ENCODE measurements at places on chromosomes 11 and 22.

- DNase-seq = no peak
These were observed 76.6 kb downstream of the FBLN1 start for GRCh38 chr22:45579306-45579705.

DNA sequence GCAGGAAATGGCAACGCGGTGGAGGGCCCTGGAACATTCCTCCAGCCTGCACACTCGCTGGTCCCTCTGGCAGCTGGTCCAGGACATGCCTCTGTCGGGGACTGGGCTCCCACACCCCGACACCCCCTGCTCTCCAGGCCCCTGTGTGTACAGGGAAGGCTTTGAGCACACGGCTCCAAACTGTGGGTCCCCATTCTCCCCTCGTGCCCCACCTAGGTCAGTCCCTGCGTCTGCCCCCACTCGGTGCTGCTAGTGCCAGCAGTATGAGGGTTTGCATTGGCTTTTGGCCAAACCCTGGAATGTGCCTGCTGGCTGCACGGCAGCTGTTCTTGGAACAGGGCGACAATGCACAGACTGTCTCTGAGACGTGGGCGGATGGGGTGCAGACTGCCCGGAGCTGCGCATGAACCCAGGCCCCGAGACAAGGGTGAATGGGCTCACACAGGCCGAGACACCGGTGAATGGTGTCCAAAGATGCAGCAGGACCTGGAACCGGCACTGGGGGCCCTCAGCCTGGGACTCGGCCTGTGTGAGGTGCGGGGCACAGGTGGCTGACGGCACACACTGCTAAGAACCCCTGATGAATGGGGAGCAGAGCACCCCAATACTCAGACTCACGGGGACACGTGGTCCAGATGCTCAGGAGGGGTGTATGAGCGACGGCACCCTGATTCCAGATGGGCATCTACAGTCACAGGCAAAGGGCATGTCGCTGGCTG lies 7.5 kb upstream of the SYT8 start:
- no peak for DNase-seq

- no peak for DNase-seq
These were observed 2112.2 kb upstream of the RAG2 start for GRCh38 chr11:38710262-38710661.

- no peak for DNase-seq
These were observed 66.5 kb downstream of the PPP2R1B start for GRCh38 chr11:111699579-111700156.

- peak; percentile 66 for DNase-seq
These were observed 64.3 kb downstream of the ETS1 start for GRCh38 chr11:128522943-128523518.

DNA sequence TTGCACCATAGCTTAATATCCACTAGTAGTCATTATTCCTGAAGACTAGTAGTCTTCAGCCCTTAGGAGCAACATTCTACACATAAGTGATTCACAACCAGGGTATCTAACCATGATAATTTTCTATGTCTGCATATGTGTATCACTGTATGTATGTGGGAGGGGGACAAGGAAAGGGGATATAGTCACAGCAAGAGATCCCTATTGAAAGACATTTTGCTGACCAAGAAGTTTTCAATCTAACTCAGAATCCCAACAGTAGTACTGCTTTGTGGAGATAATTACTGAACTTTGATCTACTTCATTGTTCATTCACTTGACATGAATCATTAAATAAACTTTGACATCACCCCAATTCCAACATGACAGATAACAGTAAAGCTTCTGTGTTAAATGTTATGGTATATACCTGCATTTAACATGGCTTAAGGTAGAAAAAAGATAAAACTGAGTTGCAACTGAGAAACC lies 10.3 kb downstream of the PIK3C2A start:
- no peak for DNase-seq

DNA sequence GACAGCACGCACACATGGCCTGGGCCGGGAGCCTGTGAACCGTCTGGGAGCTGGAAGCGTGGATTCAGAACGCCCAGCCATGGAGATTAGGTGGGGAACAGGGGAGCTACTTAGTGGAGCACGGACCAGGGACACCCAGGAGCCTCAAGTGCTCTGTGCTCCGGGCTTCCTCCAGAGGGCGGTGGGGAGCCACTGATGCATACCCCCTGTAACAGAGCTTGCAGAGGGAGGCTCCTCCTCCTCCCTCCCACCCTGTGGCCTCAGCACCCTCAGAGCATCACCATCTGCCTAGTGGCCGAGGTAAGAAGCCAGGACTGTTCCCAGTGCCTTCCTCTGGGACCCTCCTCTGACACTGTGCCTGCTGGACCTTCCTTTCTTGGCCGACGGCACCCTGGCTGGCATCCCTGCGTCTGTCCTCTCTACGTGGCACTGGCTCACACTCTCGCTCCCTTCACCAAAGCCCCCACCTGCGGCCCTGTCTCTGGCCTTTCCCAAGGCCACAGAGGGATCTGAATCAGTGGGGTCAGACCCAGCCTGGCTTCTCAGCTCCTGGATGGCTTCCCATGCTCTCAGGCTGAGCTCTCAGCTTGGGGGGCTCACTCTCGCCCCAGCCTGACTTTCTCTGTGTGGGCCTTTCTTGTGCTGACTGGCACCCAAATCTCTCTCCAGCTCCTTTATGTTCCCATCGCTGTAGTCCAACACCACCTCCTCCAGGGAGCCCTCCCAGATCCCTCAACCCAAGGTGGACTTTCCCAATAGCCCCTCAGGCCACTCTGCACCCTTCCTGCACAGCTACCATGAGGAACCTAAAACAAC lies 780.9 kb downstream of the BRD1 start:
- no peak for DNase-seq

- no peak for DNase-seq
These were observed 15.1 kb downstream of the RCN1 start for GRCh38 chr11:32105871-32106560.

DNA sequence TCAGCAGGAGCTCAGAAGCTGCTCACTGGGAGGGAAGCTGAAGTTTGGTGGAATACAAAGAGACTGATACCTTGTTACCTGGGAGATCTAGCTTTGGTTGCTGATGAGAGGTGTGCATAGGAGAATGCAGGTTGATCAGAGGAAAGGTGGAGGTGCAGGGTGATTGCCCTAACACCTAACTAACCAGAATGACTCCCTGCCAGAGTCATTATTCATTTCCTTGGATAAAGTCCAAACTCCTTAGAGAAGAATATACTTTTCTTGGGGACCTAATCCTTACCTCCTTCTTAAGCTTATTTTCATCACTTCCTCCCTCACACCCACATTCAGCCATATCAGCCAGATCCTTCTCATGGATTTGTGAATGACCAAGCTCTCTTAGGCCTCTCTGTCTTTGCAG lies 814.2 kb upstream of the TENM4 start:
- no peak for DNase-seq

DNA sequence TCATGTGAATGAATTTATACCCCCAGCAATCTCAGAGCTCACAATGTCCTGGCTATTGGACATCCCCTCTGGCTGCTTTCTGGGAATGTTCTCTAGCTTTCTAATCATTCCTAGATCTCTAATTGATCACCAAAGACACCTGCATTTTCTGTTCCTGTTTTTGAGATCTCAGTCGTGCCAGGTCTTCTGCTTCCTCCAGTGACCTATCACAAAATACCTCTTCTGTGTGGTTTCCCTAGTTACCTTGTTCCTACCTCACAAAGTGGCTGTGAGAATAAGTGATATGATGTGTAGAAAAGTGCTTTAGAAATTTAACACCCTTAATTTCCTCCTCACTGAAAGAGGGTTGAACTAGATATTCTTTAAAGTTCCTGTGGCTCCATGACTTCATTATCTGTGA lies 92.2 kb downstream of the LUZP2 start:
- DNase-seq = no peak

- no peak for DNase-seq
These were observed 23.4 kb upstream of the WNT7B start for GRCh38 chr22:46000081-46001027.

- no peak for DNase-seq
These were observed 17.9 kb downstream of the SWAP70 start for GRCh38 chr11:9681583-9682372.

GRCh38 chr11:83865636-83866461 lies 579.7 kb upstream of the CCDC90B start:
- DNase-seq = no peak

GRCh38 chr11:945986-946385 lies 20.3 kb downstream of the AP2A2 start:
- DNase-seq = no peak

- no peak for DNase-seq
These were observed 24.2 kb upstream of the JAM3 start for GRCh38 chr11:134044514-134045284.

DNA sequence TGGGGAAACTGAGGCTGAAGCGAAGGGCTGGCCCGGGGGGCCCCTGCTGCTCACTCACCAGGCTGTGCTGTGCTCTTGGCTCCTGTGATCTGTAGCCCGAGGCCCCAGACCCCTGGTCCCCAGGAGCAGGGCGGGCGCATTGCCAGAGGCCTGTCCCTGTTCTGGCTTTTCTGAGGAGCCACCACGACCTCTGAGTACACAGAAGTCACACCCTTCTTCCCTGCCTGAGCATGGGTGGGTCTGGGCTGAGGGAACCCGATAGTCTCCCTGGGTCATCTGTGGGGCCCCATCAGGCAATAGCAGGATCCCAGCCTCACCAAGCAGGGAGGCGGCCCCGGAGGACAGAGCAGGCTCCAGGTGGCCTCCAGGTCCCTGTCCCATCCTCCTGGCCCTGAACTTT lies 5.1 kb downstream of the CASTOR1 start:
- DNase-seq = no peak

DNA sequence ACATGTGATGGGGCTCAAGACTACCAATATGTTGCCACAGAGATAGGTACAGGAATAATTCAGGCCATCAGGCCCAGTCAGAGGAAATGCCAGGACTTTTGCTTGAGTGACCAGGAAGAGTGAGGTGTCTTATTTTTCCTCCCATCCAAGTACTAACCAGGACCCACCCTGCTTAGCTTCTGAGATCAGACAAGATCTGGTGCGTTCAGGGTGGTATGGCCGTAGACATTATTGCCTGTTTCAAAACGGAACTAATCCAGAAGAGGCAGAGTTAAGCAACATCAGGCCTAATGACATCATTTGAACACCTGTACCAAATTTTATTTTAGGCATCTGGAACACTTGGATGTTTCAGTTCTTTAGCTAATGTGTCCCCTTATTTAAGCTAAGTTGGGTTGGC lies 205.5 kb upstream of the POU2AF2 start:
- DNase-seq = no peak

- peak; percentile 81 for DNase-seq
These were observed 88.4 kb downstream of the UBASH3B start for GRCh38 chr11:122743949-122744348.

- DNase-seq = no peak
These were observed 3.5 kb upstream of the ELMOD1 start for GRCh38 chr11:107587306-107587979.

DNA sequence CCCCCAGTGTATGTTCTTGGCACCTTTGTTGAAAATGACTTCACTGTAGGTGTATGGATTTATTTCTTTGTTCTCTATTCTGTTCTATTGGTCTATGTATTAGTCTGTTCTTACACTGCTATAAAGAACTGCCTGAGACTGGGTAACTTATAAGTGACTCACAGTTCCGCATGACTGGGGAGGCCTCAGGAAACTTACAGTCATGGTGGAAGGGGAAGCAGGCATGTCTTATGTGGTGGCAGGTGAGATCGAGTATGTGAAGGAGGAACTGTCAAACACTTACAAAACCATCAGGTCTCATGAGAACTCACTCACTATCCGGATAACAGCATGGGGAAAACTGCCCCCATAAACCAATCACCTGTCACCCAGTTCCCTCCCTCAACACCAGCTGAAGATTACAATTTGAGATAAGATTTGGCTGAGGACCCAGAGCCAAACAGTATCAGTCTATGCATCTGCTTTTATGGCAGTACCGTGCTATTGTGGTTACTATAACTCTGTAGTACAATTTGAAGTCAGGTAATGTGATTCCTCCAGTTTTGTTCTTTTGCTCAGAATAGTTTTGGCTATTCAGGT lies 836.2 kb downstream of the DLG2 start:
- no peak for DNase-seq

DNA sequence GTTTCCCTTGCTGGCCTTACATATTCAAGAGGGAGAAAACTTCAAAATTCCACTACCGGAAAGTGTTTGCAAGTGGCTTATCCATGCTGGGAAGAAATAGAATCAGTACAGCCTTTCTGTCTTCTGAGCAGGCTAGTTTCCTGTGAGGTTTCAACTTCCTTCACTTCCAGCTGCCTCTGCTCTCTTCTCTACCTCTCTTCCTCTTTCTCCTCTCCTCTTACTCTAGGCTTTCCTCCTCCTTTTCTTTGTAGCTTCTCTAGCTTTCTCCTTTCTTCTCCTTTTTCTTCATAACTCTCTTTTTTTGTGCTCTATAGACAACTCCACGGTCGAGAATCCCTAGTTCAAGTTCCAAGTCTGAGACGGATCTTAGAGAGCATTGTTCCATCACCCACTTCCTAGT lies 421.8 kb downstream of the ETS1 start:
- no peak for DNase-seq

GRCh38 chr11:117087446-117087845 lies 10.8 kb downstream of the SIK3 start:
- no peak for DNase-seq

GRCh38 chr22:20169253-20169822 lies 18.5 kb upstream of the CCDC188 start:
- DNase-seq = no peak

DNA sequence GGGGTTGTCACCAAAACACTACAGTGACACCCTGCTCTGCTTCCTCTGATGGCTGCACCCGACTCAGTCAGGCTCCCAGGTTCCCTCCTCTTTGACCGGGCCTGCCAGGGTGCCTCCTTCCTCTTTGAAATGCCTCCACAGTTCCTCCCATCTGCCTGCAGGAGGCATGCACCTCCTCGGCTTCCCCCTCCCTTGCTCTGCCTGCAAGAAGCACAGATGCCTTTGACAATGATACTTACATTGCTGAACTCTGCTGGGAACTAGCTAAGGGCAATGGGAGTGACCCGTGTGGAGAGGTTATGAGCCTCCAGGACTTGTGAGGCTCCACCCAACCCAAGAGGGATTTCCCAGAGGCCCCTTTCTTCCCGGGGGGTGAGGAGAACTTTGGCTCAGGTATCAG lies 674.1 kb downstream of the OPCML start:
- DNase-seq = no peak

GRCh38 chr11:69601011-69601975 lies 39.7 kb upstream of the CCND1 start:
- no peak for DNase-seq

GRCh38 chr11:110165039-110165925 lies 72.1 kb downstream of the ZC3H12C start:
- DNase-seq = no peak
